ENCODE measurements at places on chromosomes 2 and 18. TPM values are rescaled to one million over a fixed set of nuclear protein-coding genes. Genes with fewer than 3 reads are reported as not detected.

Gene SLC1A4
- 16.3 TPM for total RNA-seq

Gene CXCR4
- 26.8 TPM for total RNA-seq

Gene WNT6
- not detected for total RNA-seq

Gene CXCR1
- total RNA-seq: not detected

Gene SMAD2
- total RNA-seq: 49.6 TPM

Gene RAB17
- 12.3 TPM for total RNA-seq

Gene ZC3H15
- total RNA-seq: 47.4 TPM

Gene ANKMY1
- total RNA-seq: 3.2 TPM

Gene ALK
- total RNA-seq: not detected

Gene POTEC
- total RNA-seq: not detected

Gene PARD3B
- 6.4 TPM for total RNA-seq

Gene FBLN7
- 6.6 TPM for total RNA-seq

Gene DAPL1
- not detected for total RNA-seq
